CD4-positive, alpha-beta T cell (primary cell): ENCODE measurements at places on chromosomes 4 and X. TPM values are rescaled to one million over a fixed set of nuclear protein-coding genes. Genes with fewer than 3 reads are reported as not detected.

GRCh38 chr4:125243789-125244397 is 70.9 kb upstream of the FAT4 start:
- no peak for DNase-seq

DNA sequence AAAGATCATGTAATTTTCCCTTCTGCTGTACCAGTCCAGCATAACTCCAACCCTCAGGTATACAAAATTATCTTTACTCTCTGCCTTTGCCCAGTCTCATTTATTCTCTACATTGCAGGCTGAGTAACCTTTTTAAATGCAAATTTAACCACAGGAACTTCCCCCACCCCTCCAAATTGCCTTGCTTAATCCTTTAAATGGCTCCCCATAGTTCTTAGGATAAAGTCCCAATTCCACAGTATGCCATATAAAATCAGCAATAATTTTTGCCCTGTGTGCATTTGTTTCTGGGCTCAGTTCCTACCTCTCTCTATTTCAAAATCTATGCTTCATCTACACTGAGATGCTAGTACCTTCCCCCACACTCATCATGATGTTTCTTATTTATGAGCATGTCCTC is 879.7 kb downstream of the RPA4 start:
- DNase-seq: no peak

GRCh38 chr4:146548443-146548842 is 26.7 kb upstream of the SLC10A7 start:
- DNase-seq: no peak

- no peak for DNase-seq
Measured at GRCh38 chr4:84479663-84480062, 19.4 kb downstream of the NKX6-1 start.

DNA sequence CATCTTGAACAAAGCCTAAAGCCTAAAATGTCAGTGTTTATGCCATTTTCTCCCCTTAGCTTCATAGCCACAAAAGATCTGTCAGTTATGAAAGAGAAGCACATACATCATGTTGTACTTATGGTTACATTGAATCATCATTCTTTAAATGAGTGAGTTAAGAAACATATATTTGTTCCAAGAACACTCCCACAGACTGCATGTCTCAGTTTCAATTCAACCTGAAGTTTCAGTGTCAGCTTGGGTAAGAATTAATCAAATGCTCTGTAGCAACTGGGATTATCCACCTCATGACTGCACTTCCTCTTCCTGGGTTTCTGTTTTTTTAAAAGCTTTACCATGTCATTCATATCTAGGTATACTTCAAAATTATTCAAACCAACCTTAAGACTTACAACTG is 3.9 kb upstream of the TMPRSS11B start:
- DNase-seq: no peak

PSAPL1 gene
- not detected for total RNA-seq

GPR101 gene
- total RNA-seq: 0.22 TPM

USP17L19 gene
- total RNA-seq: not detected

SLC16A2 gene
- 0.16 TPM for total RNA-seq

JAKMIP1 gene
- total RNA-seq: 2.0 TPM

QRFPR gene
- total RNA-seq: not detected

STK26 gene
- total RNA-seq: 27.9 TPM
